ENCODE measurements at places on chromosomes 7 and 10.

- H3K36me3 ChIP-seq: no peaks in the 10 kb centered on the region
- H3K4me3 ChIP-seq: no peak overlapping the region
- no peak overlapping the region for H3K27ac ChIP-seq
- H3K4me1 ChIP-seq: no peaks in the 10 kb centered on the region
- no peaks in the 10 kb centered on the region for H3K27me3 ChIP-seq
Observed at GRCh38 chr7:139845443-139845805, 16.4 kb downstream of the TBXAS1 start.

DNA sequence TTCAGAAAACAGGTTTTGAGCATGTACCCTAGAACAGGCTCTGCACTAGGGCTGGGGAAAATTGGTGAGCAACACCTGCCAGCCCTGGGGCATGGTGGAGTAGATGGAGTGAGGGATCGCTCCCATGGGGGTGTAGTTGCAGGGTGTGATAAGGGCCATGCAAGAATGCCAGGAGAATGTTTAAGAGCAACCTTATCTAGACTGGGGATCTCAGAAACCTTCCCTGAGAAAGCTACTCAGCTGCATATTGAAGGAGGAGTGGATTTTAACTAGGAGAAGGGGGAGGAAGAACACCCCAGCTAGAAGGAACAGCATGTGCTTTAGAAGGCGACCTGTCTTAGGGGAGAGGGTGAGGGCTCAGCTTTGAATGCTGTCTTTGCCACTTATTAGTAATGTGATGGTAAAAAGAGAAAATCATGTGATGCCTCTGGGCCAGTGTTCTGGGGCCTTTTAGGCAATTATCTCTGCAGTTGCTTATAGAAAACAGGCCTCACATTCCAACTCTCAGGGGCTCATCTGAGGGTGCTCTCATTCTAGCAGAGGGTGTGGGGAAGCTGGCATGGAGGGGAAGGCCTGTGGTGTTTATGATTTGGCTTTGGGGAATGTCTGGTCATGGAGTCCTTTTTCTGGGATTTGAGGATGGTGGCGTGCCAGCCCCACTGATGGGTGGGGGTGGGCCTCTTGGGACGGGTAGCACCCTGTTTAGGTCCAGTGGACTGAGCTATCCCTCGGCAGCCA, 225.4 kb downstream of the BMPER start:
- H3K27ac ChIP-seq: no peak overlapping the region
- no peaks in the 10 kb centered on the region for H3K36me3 ChIP-seq
- no peak overlapping the region for H3K4me3 ChIP-seq
- no peaks in the 10 kb centered on the region for H3K27me3 ChIP-seq

GRCh38 chr10:3068968-3069737, 1.8 kb downstream of the PFKP start:
- H3K27me3 ChIP-seq: no peaks in the 10 kb centered on the region
- H3K27ac ChIP-seq: peak overlapping the region; percentile 78
- no peak for DNase-seq

DNA sequence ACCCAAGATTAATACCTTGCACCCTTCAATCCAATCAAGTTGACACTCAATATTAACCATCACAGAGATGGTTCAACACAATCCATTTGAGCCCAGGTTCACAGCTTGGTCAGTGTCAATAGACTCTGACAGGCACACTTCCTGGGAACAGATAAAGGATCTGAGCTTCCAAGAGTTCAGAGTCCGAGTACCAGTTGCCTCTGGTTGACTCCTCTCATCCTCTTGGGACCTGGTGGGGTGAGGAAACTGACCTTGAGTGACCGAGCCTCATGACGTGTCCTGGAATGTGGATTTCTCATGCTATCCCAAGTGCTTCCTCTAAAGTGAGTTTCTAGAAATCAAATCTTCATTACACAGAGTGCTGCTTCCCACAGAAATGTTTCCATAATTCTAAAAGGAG, 162.0 kb downstream of the CYP26A1 start:
- no peak for DNase-seq
- no peak overlapping the region for H3K4me3 ChIP-seq
- H3K27ac ChIP-seq: no peak overlapping the region
- H3K36me3 ChIP-seq: no peaks in the 10 kb centered on the region
- H3K27me3 ChIP-seq: no peaks in the 10 kb centered on the region

- no peaks in the 10 kb centered on the region for H3K27me3 ChIP-seq
- no peaks in the 10 kb centered on the region for H3K36me3 ChIP-seq
- H3K4me1 ChIP-seq: peaks cover 12% of the 10 kb centered on the region
- no peak overlapping the region for H3K27ac ChIP-seq
- DNase-seq: no peak
Observed at GRCh38 chr10:30055226-30055662, 4.1 kb downstream of the JCAD start.

Measured in vagina (tissue), 2 donors.